Gastroesophageal sphincter (tissue), 4 donors: ENCODE measurements at places on chromosomes 16 and 17. TPM values are rescaled to one million over a fixed set of nuclear protein-coding genes. Genes with fewer than 3 reads are reported as not detected.
A peak's percentile ranks its signal among the peaks of the same experiment; 100 is the strongest.

DNA sequence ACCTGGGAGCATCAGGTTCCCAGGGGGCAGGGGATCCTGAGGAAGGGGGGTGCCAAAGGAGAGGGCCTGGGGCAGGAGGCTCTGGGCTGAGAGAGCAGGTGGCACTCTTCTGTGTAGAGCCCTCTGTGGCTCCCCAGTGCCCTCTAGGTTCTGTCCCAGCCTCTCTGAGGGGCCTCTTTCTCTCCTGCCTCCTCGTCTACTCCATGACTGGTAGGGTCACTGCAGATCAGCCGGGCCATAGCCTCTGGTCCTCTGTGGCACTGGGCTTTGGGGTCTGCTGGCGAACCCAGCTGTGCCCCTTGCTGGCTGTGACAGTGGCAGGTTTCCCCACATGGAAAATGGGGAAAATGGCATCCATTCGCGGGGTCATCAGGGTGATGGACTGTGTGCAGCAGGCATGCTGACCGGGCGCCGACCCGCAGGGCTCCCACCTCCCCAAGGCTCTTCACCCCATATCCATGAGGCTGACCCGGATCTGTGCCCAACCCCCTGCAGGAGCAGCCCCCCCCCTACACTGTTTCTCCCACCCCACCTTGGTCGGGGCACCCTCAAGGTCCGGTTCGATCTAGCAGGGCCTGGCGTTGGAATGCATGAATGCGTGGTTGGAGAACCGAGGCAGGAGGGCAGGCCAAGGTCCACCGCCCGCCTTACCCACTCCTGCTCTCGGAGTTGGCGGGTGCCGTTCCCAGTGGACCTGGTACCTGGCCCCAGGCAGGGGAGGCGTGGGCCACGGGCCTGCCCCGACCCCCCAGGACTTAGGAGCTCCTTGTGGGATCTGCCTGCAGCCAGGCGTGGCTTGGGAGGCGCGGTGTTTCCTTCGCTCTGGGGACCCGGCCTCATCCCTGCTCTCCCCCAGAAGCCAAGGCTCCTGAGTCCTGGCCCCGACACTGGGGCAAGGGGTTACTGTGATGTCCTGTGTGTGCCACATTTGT lies 6.5 kb downstream of the GLIS2 start:
- no peak for ATAC-seq

GRCh38 chr17:13576661-13577526 lies 24.8 kb downstream of the HS3ST3A1 start:
- ATAC-seq: no peak

GRCh38 chr16:17836868-17837602 lies 366.3 kb upstream of the XYLT1 start:
- ATAC-seq: no peak

DNA sequence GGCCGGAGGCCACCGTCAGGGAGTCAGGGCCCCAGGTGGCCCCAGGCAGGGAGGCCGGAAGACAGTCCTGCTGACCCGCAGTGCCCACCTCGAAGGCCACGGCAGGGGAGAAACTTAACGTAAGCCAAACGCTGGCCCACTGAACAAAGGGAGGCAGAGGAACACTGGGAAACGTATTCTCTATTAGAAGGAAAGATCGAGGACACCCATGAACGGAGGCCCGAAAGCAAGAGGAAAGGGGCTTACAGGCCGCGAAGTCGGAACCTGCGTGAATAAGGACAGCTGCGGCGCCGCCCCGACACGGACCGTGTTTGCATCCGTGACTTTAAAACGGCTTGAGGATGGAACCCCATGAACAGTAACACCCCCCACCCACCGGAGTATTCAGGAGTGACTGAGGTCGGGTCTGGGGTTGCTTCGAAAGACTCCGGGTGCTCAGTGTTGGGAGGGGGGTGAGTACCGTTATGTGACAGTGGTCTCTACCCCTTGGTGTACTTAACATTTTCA lies 102.4 kb upstream of the METRNL start:
- ATAC-seq: no peak

- no peak for ATAC-seq
These were observed 24.7 kb downstream of the RFWD3 start for GRCh38 chr16:74641969-74642368.

DNA sequence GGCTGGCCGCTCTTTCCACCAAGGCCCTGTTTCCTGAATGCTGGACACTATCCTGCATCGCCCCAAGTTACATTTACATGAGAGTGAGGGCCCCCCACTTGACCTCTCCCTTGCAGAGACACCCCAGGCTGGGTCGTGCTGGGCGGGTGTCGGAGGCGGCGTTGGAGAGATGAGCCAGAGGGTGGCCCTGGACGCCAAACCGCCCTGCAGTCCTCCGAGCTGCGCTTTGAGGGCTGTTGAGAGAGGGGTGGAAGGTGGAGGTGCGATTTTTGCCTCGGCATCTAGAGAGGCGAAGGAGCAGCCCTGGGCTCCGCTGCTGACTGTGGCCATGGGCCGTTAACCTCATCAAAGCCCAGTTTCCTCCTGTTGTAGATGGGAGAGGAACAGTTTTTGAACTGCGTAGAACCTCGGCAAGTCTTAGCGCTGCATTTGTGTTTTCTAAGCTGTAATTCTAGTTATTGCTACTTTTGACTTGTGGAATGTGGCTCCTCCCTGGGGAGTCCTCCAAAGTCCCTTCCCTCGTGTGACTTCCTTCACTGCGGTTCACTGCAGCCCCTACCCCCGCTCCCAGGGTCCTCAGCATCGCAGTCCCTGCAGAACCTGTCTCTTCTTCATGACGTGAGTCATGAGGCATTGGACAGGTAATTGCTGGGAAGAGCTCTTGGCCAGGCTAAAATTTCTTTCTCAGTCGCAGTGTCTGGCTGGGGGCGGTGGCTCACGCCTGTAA lies 986 bp upstream of the ELOB start:
- ATAC-seq: peak; percentile 24

GRCh38 chr17:29145289-29146073 lies 34.7 kb downstream of the MYO18A start:
- peak; percentile 27 for ATAC-seq

DNA sequence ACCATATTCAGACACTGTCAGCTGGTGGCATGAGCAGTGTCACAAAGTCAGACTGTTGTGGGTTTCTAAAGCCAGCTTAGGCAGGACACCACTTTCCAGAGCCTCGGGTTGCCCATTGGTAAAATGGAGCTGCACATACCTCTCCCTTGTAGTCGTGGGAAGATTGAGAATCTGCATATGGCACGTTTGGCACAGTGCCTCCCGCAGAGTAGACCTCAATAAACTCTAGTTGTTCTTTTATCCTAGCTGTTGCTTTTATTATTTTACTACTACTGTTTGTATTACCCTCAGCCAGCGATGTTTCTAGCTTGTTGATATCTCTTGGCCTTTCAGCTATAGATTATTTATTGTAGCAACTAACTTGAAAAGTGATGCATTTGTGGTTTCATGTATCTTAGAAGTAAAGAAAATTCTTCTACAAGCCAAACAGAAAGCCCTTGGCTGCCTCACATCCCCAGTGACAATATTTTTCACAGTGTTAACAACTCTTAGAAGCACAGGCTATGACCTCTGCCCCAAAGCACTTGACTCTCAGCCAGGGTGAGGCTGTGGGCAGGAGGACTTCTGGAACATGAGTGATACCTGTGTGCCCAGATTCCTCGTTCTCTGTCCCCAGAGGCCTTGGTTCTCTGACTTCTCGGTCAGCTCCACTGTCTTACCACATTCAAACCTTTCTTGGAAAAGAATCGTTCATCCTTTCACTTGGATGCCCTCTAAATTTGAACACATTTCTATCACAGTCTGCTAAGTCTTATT lies 351.6 kb downstream of the SNX29 start:
- ATAC-seq: no peak

GRCh38 chr17:77163511-77164280 lies 22.9 kb downstream of the SEC14L1 start:
- ATAC-seq: no peak

Gene CMTM2
- not detected for total RNA-seq

Gene TMEM114
- not detected for total RNA-seq

Gene BCL6B
- total RNA-seq: 3.8 TPM

Gene RNFT1
- total RNA-seq: 5.6 TPM

Gene NACA2
- not detected for total RNA-seq

Gene CNTD1
- total RNA-seq: 0.20 TPM

Gene IGF2BP1
- total RNA-seq: not detected

Gene HID1
- total RNA-seq: 9.7 TPM
